HS-5 (cell line): ENCODE measurements at places on chromosomes 2 and 18.

GRCh38 chr18:59898609-59899297 lies 1.0 kb upstream of the PMAIP1 start:
- no peak for DNase-seq

- DNase-seq: no peak
Measured at GRCh38 chr2:211390536-211391188, 834.3 kb downstream of the CPS1 start.

DNA sequence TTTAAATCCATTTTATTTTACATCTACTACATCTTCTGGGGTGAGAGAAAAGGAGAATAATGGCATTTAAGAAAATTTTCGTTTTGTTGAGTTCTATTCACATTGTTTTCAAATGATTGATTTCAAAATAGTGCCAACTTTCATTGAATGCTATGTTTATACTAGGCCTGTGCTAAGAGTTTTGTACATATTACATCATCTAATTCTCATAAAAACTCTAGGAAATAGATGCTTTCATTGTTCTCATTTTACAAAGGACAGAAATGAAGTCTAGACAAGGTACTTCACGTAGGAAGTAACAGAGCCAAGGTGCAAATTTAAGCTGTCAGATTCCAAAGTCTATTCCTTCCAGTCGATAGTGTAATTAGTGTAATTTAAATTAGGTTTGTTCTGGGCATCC lies 402.8 kb upstream of the UBE2E3 start:
- DNase-seq: no peak

- DNase-seq: no peak
Measured at GRCh38 chr2:3624059-3624794, 29.3 kb downstream of the COLEC11 start.

- DNase-seq: no peak
Measured at GRCh38 chr18:61910101-61910500, 17.3 kb upstream of the RNF152 start.

DNA sequence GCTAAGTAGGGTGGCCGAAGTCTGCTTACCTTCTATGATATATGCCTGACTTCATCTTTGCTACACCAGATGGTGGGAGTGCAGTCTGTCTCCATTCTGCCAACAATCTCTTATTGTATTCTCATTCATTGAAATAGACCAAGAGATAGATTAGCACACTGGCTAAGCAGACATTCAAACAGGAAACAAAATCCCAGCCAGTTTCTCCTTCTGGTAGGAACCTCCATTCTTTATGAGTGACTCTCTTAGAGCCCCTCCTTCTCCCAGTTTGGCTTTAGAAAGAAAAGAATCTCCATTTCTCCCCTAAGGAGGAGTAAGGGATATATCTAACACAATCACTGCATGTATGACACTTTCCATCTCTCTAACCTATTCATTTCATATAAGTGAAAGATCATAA lies 118.9 kb upstream of the COL5A2 start:
- no peak for DNase-seq

- no peak for DNase-seq
Measured at GRCh38 chr2:64988420-64989125, 626 bp upstream of the SLC1A4 start.

DNA sequence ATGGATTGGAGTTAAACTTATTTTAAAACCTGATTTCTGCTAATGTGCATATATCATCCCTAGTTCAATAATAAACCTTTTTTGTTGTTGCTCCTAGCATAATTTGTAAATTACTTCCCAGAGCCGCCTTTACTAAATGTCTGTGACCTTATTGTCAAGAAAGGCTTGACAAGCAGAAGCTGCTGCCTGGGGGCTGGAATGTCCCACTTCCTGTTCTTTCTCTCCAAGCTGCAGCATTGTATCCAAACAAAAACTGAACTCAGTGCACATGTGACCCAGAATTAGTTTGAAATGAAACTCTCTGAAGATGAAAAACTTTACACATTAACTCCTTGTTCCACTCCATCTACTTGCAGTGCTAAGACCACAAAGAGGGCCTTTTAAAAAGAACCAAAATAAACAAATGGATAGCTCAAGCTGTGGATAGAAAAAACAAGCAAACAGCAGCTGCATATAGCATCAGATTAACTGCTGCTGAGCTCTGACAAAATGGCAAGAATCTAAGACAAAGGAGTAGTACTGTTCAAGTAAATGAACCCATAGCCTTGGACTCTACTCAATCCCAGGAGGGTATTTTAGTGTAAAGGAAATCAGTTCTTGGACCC lies 99.8 kb upstream of the NEUROD1 start:
- no peak for DNase-seq

GRCh38 chr18:41353777-41354528 lies 601.1 kb upstream of the PIK3C3 start:
- DNase-seq: no peak

GRCh38 chr2:106176446-106177099 lies 17.5 kb downstream of the UXS1 start:
- DNase-seq: no peak

- no peak for DNase-seq
Measured at GRCh38 chr2:181275643-181276070, 181.5 kb upstream of the ITGA4 start.

GRCh38 chr2:165294912-165295311 lies 55.7 kb downstream of the SCN2A start:
- DNase-seq: no peak

- no peak for DNase-seq
Measured at GRCh38 chr2:105584435-105585010, 160.2 kb upstream of the NCK2 start.

DNA sequence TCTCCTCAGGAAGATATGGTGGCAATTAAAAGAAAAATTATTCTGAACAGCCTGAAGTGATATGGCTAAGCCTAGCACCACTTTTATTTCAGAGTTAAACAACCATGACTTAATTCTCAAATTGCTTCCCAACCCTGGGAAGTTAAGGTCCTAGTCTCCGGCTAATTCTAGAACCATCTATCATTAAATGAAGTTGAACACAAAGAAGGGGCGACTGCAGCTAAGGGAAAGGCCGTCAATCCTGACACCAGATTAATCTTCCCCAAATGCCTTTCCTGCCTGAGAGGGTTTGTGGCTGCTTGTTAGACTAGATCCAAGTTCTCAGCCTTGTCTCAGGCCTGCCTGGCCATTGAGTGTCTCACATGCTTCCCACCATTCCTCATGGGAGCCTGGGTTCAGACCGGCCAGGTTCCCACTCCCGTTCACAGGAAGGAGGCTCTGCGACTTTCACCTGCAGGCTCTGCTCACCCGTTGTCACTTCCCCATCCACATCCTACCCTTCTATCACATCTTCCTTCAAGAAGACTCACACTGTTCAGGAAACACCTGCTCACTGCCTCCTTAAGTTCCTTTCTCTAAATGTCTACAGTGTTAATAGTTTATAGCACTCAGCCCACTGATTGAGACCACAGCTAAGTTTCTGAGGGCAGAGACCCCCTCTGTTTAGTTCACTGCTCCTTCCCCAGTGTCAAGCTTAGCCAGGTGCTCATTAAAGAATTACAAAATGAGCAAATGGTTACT lies 282.9 kb upstream of the REV1 start:
- no peak for DNase-seq

- DNase-seq: no peak
Measured at GRCh38 chr2:222861411-222862105, 722 bp downstream of the ACSL3 start.

DNA sequence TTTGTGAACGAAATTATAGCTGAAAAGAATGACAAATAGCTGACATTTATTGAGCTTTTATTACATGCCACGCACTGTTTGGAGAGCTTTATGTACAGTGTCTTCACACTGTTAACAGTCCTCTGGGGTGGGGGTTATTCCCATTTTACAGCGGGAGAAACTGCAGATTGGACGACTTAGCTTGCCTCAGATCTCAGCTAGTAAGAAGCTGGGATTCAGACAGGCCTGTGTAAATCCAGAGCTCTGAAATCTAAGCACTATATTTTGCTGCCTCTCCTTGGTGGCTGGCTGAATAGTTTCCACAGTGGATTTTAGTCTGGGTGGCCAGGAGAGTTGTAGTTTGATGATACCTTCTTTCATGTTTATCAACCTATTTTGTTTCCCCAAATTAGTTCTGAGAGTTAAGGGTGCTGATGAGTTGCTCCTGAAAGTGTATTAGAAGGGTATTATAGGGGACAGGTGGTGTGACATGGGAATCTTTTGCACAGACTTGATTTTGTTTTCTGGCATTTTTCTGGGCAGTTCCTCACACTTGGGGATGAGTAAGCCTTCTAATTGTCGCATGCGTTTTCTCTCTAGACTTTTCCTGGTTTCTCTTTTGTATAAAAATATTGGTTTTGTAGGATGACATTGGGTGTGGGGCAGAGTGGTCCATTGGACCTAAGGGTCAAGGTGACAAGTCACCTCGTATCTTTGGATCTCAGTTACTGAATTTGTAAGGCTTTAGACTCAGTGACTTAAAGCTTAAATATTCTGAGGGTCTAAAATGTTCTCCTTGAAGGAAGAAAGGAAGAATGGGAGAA lies 1.5 kb downstream of the ACSL3 start:
- DNase-seq: no peak

DNA sequence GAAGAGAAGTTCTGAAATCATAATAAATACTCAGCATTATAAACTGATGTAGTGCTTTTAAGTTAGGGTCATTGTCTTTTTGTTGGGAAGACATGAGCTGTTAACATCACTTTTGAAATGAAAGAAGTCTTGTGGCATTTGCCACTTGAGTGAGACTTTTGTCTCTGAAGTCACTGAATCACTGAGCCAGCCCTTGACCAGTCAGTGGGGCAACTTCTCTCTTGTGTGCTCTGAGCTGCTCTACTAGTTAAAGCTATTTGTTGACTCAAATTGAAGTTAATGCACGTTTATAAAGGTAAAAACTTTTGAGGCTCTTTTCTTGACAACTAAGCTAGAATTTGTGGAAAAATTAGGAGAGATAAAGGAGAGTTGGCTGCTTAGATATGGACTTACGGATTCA lies 6.7 kb downstream of the WDR43 start:
- no peak for DNase-seq

DNA sequence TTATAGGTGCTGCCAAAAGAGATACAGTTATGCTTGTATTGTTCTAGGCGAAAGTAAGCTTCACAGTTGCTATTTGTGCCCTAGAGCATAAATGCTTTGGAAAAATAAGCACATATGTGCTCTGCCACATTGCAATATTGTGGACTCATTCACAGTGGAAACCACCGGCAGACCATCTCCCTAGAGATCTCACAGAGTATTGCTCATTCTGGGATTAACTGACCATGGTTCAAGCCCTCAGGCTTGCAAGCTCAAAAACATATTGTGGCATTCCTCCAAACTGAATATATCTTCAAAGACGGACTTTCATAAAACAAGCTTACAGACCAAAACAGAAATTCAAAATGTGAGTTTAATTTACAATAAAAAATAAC lies 158.2 kb upstream of the CCDC150 start:
- peak; percentile 57 for DNase-seq

GRCh38 chr18:55354795-55355194 lies 233.2 kb downstream of the TCF4 start:
- no peak for DNase-seq

- DNase-seq: peak; percentile 29
Measured at GRCh38 chr2:179467111-179467510, 202.5 kb upstream of the SESTD1 start.

- DNase-seq: no peak
Measured at GRCh38 chr2:71662665-71663394, 209.5 kb downstream of the DYSF start.

- no peak for DNase-seq
Measured at GRCh38 chr2:69018678-69019095, 5.7 kb downstream of the ANTXR1 start.

- DNase-seq: no peak
Measured at GRCh38 chr18:57469884-57470283, 34.7 kb downstream of the ONECUT2 start.

DNA sequence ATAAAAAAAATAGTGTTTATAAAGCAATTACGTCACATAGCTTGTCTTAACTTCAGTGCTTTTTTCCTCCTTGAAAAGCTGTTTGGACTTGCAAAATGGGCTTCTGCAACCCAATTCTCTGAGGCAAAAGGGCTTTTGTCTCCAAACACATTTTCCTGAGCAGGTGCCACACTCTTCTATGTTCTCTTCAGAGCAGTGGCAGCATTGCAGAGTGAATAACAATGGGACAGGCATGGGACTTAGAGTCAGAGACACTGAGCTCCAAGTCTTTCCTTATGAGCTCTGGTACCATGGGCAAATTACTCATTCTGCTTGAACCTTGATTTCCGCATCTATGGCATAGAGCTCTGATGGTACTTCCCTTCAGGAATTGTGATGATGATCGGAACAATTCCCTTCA lies 149.0 kb downstream of the ARL6IP6 start:
- no peak for DNase-seq

- no peak for DNase-seq
Measured at GRCh38 chr2:166560022-166560421, 66.0 kb upstream of the SCN7A start.

DNA sequence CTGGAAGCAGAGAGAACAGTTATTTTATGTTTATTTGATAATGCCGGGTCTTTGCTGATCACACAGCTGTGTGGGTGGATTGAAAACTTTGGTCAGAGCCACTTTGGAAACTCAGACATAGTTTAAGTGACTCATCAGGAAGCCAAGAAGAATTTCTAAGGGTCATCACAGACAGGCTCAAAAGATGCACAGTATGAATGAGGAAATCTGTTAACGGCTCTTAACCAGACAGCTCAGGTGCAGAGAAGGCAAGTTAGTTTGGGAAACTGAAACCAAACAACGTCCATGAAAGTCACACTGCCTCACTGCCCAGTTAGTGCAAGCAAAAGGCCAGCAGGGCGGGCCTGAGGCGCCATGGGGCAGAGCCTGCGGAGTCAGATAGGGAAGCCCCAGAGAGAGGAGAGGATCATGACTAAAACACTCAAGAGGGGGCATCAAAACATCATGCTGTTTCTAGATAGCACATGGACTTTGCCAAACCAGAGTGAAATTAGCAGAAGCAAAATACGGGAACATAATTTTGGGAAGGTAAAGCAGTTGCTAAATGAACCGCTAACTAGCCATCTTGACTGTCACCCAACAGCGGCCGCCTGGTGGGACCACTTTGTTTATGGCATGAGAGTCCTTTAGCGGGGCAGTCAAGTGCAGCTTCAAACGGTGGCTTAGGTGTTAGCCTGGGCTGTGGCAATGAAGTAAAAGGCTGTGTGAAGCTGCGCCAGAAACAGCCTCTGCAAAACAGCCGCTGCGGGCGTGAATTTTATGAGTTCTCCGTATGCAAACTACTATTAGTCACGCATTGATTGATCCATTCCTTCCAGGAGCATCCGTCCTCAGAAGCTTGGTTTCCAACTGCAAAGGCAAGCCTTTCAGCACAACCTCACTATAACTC lies 101.2 kb downstream of the KCTD18 start:
- peak; percentile 86 for DNase-seq

- no peak for DNase-seq
Measured at GRCh38 chr2:174013315-174013751, 48.2 kb upstream of the SP3 start.

- no peak for DNase-seq
Measured at GRCh38 chr2:28568533-28568932, 72.7 kb downstream of the PLB1 start.
